HFFc6 (cell line): ENCODE measurements at places on chromosomes 16 and 17. TPM values are rescaled to one million over a fixed set of nuclear protein-coding genes. Genes with fewer than 3 reads are reported as not detected.
A peak's percentile ranks its signal among the peaks of the same experiment; 100 is the strongest.

- H3K4me1 ChIP-seq: peaks cover 14% of the 10 kb centered on the region
- peaks cover 7% of the 10 kb centered on the region for H3K27me3 ChIP-seq
- no peak for DNase-seq
- H3K36me3 ChIP-seq: no peaks in the 10 kb centered on the region
- no peak overlapping the region for H3K27ac ChIP-seq
These were observed 22.3 kb downstream of the RTN4RL1 start for GRCh38 chr17:2002767-2003329.

DNA sequence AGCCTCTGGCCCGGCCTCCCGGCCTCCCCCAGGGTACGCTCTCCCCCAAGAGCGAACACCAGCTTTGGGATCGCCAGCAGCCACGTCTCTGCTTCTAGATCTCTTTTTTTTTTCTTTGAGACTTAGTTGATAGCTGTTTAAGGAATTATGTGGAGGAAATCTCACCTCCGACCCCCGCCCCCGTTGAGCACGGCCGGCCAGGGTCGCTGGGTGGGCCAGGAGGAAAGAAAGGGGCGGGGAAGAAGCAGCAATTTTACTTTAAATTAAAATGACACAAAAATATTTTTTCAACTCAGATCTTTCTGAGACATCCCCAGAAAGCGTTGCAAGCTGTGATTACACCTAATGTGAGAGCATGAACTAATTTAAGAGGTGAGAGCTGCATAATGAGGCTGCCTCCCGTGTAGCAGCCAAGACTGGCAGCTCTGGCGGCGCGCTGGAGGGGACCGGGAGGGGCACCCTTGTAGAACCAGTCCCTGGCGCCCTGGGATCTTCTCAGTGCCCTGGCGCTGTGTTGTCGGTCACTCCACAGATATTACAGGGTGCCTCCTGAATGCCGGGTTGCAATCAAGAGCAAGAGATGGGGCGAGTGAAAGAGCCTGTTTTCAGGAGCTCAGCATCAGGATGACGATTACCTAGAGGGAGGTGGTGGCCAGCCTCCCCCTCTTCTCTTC lies 1.9 kb upstream of the CBLN1 start:
- H3K4me1 ChIP-seq: no peaks in the 10 kb centered on the region
- no peak overlapping the region for H3K4me3 ChIP-seq
- DNase-seq: no peak
- peaks cover 2% of the 10 kb centered on the region; the same call in 1 of the 2 replicates for H3K27me3 ChIP-seq
- no peaks in the 10 kb centered on the region for H3K36me3 ChIP-seq
- no peak overlapping the region for H3K27ac ChIP-seq

DNA sequence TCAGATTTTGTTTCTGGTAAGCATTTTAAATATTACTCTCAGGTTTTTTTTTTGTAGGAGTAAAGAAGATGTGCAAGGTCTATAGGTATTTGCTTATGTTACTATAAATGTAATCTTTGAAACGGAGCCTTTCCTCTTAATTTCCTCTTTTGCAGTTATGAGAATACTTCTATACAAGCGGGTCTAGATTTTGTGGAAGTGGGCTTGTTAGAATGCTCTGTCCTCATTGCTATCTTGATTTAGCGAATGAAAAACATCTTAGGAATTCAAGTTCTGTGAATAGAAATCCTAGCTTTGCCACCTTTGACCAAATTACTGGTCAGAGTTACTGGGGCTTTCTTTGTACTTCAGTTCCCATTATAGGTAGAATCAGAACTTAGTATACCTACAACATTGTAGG lies 80.3 kb downstream of the EFCAB13 start:
- no peaks in the 10 kb centered on the region for H3K36me3 ChIP-seq
- no peak overlapping the region for H3K4me3 ChIP-seq
- H3K27me3 ChIP-seq: no peaks in the 10 kb centered on the region; the same call in none of the 2 replicates
- DNase-seq: no peak
- no peaks in the 10 kb centered on the region for H3K4me1 ChIP-seq
- no peak overlapping the region for H3K27ac ChIP-seq

DNA sequence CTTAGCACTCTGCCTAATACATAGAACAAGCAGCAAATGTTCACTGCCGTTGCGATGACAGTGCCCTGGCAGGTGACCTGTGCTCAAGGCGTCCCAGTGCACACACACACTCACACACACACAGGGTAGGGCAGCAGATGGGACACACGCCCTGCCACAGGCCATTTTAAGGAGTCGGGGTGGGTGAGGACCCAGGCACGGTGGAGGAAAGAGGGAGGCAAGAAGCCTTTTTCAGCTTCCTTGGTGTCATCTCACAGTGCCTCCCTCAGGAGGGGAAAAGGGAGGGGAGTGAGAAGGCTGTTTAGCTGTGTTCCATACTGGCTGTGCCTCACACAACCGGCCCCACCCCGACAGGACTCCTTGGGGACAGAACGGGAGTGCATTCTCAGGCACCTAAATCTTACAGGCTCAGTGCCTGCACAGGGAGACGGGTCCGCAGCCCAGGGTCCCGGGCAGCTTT lies 1.5 kb downstream of the PITPNM3 start:
- H3K4me1 ChIP-seq: peaks cover 9% of the 10 kb centered on the region
- H3K27me3 ChIP-seq: peaks cover 44% of the 10 kb centered on the region
- no peaks in the 10 kb centered on the region for H3K36me3 ChIP-seq
- H3K27ac ChIP-seq: no peak overlapping the region
- H3K4me3 ChIP-seq: peak overlapping the region; percentile 73

DNA sequence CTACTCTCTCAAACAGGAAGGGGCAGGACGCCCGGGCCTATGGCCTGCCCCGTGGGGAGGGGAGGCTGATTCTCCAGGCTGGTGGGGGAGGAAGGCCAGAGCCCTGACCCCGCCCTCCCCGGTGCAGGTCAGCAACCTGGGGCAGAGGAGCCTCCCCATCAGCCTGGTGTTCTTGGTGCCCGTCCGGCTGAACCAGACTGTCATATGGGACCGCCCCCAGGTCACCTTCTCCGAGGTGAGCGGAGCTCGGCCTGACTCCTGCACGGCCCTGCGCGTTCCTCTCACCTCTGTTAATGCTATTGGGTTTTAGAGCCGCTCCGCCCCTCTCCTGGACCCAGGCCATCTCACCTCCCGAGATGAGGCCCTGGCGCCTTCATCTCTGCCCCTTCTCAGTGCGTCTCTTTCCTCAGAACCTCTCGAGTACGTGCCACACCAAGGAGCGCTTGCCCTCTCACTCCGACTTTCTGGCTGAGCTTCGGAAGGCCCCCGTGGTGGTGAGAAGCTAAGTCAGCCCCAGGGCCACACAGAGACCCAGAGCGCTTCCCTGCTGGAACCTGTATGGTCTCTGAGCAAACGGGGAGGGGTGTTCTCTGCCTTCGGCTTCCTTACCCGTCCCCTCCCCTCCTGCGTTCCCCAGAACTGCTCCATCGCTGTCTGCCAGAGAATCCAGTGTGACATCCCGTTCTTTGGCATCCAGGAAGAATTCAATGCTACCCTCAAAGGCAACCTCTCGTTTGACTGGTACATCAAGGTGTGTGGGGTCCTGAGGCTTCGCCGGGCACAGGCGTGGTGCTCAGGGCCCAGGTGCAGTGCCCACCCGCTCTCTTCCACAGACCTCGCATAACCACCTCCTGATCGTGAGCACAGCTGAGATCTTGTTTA lies 25.1 kb upstream of the ITGAX start:
- H3K27me3 ChIP-seq: peaks cover 33% of the 10 kb centered on the region
- no peak overlapping the region for H3K4me3 ChIP-seq
- H3K36me3 ChIP-seq: peaks cover 3% of the 10 kb centered on the region; the same call in 1 of the 2 replicates
- H3K4me1 ChIP-seq: peaks cover 7% of the 10 kb centered on the region

GRCh38 chr16:84925092-84925772 lies 86.1 kb downstream of the ZDHHC7 start:
- H3K4me3 ChIP-seq: no peak overlapping the region
- H3K27ac ChIP-seq: no peak overlapping the region
- H3K4me1 ChIP-seq: peaks cover 20% of the 10 kb centered on the region
- no peaks in the 10 kb centered on the region for H3K27me3 ChIP-seq
- no peak for DNase-seq

DNA sequence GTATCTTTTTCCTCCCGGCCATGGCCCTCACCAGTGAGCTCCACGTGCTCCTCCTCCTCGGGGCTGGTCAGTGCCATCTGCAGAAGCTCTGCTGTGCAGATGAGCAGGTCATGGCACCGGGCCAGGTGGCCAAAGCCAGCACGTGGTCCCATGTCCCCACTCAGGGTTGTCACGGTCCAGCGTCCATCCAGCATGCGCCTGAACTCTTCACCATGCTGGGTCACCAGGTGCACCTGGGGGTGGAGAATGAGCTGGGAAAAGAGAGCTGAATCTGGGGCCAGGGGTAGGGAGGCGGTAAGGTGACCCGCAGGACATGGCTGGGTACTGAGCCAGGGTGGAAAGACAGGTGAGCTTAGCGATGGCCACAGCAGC lies 1.3 kb downstream of the DHX58 start:
- H3K36me3 ChIP-seq: no peaks in the 10 kb centered on the region
- H3K27me3 ChIP-seq: no peaks in the 10 kb centered on the region; the same call in 1 of the 2 replicates
- H3K27ac ChIP-seq: peak overlapping the region; percentile 94; the same call in 1 of the 2 replicates
- no peak overlapping the region; the same call in 1 of the 2 replicates for H3K4me3 ChIP-seq
- no peak for DNase-seq

- peak overlapping the region; percentile 99 for H3K27ac ChIP-seq
- H3K4me3 ChIP-seq: peak overlapping the region; percentile 88
- no peak for DNase-seq
- peaks cover 3% of the 10 kb centered on the region for H3K27me3 ChIP-seq
- peaks cover 21% of the 10 kb centered on the region for H3K36me3 ChIP-seq
- peaks cover 44% of the 10 kb centered on the region for H3K4me1 ChIP-seq
These were observed 668 bp upstream of the UNK start for GRCh38 chr17:75783803-75784472.

GRCh38 chr16:75208242-75208825 lies 1.4 kb upstream of the CTRB2 start:
- peaks cover 37% of the 10 kb centered on the region for H3K27me3 ChIP-seq
- H3K4me1 ChIP-seq: no peaks in the 10 kb centered on the region
- no peak overlapping the region; the same call in 1 of the 2 replicates for H3K4me3 ChIP-seq
- no peak overlapping the region for H3K27ac ChIP-seq

DNA sequence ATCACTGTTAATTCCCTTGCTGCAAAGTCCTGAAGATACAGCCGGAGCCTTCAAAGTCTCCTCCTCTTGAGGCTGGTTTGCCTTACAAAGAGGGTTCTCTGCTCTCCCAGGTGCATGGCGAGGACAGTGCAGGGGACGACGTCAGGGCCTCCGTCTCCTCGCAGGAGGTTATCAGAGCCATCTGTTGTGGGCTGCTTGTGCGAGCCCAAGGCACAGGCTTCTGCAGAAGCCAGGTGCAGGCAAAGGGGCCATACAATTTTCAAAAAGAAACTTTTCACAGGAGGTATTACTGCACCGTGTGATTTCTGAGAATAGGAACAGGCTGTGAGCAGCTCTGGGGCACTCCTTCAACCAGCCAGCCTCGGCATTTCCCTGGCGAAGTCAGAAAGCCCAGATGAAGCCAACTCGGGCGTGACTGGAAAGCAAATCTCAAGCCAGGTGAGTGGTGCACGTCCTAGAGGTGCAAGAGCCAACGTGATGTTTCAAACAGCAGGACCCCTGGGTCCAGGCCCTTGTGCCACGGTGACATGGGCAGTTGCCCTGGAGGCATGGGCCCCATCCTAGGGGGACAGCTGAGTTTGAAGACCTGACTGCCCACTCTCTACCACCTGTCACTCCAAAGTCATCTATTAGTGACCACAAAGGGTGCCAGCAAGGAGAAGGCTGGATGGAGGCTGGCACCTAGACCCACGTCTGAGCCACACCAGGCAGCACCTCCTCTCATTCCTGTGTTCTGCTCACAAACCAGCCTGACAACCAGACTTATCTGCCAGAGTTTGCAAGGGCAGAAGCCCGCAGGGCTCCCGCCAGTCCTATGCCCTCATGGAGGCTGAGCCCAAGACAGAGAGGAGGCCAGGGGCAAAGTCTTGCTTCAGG lies 68.6 kb downstream of the SMPD3 start:
- no peaks in the 10 kb centered on the region for H3K4me1 ChIP-seq
- no peak overlapping the region for H3K27ac ChIP-seq
- H3K4me3 ChIP-seq: no peak overlapping the region
- DNase-seq: no peak
- H3K27me3 ChIP-seq: peaks cover 32% of the 10 kb centered on the region

GRCh38 chr16:559411-560203 lies 587 bp upstream of the PRR35 start:
- peaks cover 10% of the 10 kb centered on the region for H3K27me3 ChIP-seq
- H3K4me1 ChIP-seq: peaks cover 2% of the 10 kb centered on the region
- H3K4me3 ChIP-seq: no peak overlapping the region
- H3K36me3 ChIP-seq: no peaks in the 10 kb centered on the region

GRCh38 chr16:4597174-4597573 lies 17.5 kb downstream of the UBALD1 start:
- no peaks in the 10 kb centered on the region for H3K36me3 ChIP-seq
- peaks cover 42% of the 10 kb centered on the region for H3K27me3 ChIP-seq
- H3K27ac ChIP-seq: no peak overlapping the region
- no peaks in the 10 kb centered on the region for H3K4me1 ChIP-seq
- DNase-seq: no peak

- H3K36me3 ChIP-seq: peaks cover 8% of the 10 kb centered on the region; the same call in 1 of the 2 replicates
- no peak overlapping the region for H3K27ac ChIP-seq
- no peak for DNase-seq
- H3K4me1 ChIP-seq: peaks cover 14% of the 10 kb centered on the region; the same call in 1 of the 2 replicates
- H3K4me3 ChIP-seq: no peak overlapping the region
These were observed 85.9 kb upstream of the FOXF1 start for GRCh38 chr16:86424398-86424797.

DNA sequence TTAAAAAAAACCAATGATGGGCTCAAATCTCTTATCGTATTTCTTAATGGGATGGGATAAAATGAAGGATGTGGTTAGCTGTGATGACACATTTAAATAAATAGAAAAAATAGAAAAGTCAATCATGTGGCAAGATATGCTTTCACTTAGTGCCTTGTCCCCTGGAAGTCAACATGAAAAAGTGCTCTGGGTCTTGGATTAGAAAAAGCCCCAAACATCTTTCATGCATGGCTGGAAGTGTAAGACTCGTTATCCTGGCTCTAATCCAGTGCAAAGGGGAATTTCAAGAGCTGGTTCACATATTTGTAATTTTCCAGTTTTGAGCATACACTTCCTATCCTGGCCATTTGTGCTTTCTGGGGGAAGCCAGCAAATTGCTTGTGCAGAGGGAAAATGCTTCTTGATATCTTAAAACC lies 160.9 kb downstream of the MAP2K6 start:
- peak overlapping the region; percentile 39 for H3K27ac ChIP-seq
- peak overlapping the region; percentile 33 for H3K4me3 ChIP-seq
- H3K4me1 ChIP-seq: peaks cover 42% of the 10 kb centered on the region
- H3K27me3 ChIP-seq: no peaks in the 10 kb centered on the region
- H3K36me3 ChIP-seq: no peaks in the 10 kb centered on the region

- no peak overlapping the region for H3K27ac ChIP-seq
- no peaks in the 10 kb centered on the region; the same call in 1 of the 2 replicates for H3K4me1 ChIP-seq
- no peak for DNase-seq
- H3K27me3 ChIP-seq: peaks cover 69% of the 10 kb centered on the region
These were observed 1.4 kb upstream of the CA7 start for GRCh38 chr16:66842765-66843164.

SPEM3 gene
- total RNA-seq: not detected in 3 replicates

HOXB13 gene
- total RNA-seq: not detected in 3 replicates

SNTB2 gene
- total RNA-seq: 51.6 to 64.8 TPM (median 54.8 TPM) in 3 replicates

HIRIP3 gene
- total RNA-seq: 9.2 to 15.9 TPM (median 14.4 TPM) in 3 replicates

P2RX1 gene
- not detected in 3 replicates for total RNA-seq

EFCAB13 gene
- 0.24 to 1.8 TPM (median 0.77 TPM) in 3 replicates for total RNA-seq

TBC1D26 gene
- total RNA-seq: not detected in 3 replicates

IL17C gene
- total RNA-seq: not detected in 2 replicates

HASPIN gene
- total RNA-seq: 4.2 to 7.8 TPM (median 6.7 TPM) in 3 replicates

KRTAP4-9 gene
- 0.26 to 0.90 TPM (median 0.53 TPM) in 3 replicates for total RNA-seq
